ENCODE measurements at places on chromosomes 2 and 18.

GRCh38 chr18:38940863-38941531, 1375.4 kb upstream of the CELF4 start:
- peak; percentile 94 for DNase-seq

DNA sequence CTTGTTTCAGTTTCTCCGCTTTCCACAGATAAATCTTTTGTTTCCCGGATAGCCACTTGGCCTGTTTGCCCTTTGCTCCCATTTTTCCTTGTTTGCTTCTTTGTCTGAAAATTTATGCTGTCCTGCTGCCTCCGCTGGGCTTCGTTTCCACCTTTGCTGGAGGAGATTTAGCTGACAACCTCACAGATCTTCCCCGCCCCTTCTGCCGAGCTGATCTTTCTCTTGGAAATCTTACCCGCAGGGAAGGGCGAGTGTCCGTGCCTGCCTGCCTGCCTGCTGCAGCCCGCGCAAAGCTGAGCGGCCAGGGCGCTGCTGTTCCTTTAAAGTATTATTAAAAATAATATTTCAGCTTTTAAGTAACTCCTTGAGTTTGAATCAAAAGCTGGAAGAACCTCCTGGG, 1.4 kb upstream of the XRCC5 start:
- peak; percentile 62 for DNase-seq

- no peak for DNase-seq
Observed at GRCh38 chr18:45449418-45450227, 165.7 kb upstream of the SLC14A2 start.

- no peak for DNase-seq
Observed at GRCh38 chr2:239979243-239980023, 45.7 kb downstream of the NDUFA10 start.

- no peak for DNase-seq
Observed at GRCh38 chr2:163573652-163574051, 162.2 kb downstream of the FIGN start.

GRCh38 chr2:102748107-102748506, 13.7 kb upstream of the TMEM182 start:
- DNase-seq: no peak

DNA sequence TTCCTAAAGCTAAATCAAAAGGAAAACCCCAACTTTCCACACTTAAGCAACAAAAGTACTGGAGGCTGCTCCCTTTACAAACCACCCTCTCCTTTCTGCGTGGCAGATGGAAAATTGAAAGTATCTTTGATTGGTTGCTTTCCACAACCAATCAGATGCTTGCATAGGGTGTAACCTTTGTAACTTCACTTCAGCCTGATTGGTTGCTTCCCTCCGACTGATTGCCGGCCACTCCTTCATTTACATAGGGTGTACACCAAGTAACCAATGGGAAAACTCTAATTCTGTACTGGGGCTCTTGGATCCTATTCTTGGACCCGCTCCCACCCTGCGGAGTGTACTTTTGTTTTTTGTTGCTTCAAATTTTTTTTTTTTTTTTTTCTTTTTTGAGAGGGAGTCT, 297.7 kb downstream of the NCKAP5 start:
- DNase-seq: no peak

DNA sequence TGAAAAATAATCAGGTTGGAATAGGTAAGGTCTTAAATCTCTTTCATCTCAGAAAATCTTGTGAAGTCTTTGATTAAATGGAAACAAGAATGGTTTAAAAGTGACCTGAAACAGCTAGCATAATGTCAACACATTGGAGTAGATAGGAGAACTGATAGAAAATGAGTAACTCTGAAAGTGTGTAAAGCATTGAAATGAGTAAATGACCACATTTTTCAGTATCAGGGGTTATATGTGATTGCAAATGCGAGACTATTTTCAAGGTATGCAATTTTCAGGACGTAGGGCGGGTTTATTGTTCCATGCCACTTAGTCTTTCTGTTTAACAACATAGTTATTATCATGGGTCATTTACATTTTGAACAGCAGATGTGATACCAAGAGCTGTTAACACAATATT, 1383.2 kb downstream of the LRP1B start:
- DNase-seq: no peak

GRCh38 chr2:177058747-177059146, 153.8 kb upstream of the HNRNPA3 start:
- DNase-seq: no peak

DNA sequence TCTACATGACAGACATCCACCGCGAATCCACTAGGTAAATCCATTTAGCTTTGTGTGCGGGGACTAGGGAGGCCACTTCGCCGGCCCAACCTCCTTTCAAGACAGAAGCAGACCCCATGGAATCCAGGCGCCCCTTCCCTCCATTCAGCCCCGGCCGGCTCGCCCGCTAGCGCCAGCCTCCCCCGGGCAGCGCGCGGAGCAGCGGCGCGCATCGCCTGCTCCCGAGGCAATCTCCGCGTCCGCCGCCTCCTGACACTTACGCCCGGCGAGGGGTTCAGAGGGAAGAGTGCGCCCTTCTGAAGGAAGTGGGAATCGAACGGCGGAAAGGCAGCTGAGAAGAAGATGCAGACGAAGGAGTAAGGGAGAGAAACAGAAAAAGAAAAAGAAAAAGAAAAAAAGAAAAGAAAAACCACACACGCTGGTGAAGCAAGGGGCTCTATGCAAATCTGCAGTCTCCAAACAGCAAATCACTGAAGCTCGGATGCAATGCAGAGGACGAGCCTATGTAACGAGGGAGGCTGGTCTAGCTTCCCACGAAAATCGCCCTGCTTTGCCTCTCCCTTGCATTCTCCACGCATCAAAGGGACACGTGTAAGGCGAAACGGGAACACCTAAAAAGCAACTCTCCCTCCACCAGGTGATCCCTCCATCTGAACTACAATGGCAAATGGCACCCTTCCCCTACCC, 684.4 kb downstream of the NRXN1 start:
- peak; percentile 79 for DNase-seq

GRCh38 chr2:152016181-152017120, 82.4 kb downstream of the CACNB4 start:
- peak; percentile 32 for DNase-seq

- DNase-seq: no peak
Observed at GRCh38 chr2:212737392-212738172, 199.0 kb upstream of the ERBB4 start.

Data from NCI-H2227 treated with DMSO at 0.1 percent for 48 hours (cell line).